NCI-H2171 (cell line): ENCODE measurements at places on chromosomes 16 and 17.

GRCh38 chr17:28478712-28479615 lies 5.5 kb downstream of the SLC13A2 start:
- DNase-seq: no peak

DNA sequence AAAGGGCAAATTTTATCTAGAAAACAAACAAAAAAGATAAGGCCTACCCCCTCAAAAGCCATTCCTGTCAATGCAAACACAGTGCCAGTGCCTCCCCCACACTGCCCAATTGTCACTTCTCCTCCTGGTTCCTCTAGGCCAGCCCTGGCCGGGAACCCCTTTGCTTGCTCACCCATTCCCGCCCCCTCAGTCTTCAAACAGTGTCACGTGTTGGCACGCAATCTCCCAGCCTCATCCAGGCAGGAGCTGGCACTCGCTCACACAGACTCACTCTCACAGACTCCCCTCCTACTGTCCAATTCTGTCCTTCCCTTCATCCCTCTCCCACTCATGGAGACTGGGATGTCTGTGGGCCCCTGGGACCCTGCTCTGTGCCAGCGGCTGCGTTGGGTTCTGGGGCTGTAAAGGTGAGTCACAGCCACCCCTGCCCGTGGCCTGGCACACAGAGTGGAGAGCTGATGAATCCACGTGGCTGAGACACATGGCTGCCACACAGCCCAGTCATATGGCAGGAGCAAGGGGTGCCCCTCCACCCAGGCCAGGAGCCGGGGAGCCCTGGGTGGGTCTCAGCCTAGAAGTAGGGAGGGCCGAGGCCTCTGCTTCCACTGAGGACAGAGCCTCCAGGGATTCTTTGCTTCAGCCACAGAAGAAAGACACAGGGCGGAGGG lies 54.8 kb downstream of the VAC14 start:
- DNase-seq: no peak

DNA sequence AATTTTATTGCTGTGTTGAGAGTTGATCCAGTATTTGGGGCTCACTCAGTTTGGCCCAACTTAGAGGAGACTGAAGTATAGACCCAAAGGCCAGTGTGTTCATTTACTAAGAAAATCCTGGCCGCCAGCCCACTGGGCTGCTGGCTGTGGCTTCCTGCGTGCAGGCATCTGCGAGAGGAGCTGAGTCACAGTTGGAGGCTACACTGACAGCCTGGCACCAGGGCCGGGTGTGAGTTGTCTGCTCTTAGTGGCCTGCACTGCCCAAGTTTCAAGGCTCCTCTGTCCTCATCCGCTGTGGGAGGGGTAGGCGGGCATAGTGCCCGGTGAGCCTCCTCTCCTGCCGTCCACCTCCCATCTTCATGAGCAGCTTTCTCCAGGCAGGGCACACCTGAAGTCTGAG lies 54.2 kb downstream of the PLD6 start:
- DNase-seq: no peak

DNA sequence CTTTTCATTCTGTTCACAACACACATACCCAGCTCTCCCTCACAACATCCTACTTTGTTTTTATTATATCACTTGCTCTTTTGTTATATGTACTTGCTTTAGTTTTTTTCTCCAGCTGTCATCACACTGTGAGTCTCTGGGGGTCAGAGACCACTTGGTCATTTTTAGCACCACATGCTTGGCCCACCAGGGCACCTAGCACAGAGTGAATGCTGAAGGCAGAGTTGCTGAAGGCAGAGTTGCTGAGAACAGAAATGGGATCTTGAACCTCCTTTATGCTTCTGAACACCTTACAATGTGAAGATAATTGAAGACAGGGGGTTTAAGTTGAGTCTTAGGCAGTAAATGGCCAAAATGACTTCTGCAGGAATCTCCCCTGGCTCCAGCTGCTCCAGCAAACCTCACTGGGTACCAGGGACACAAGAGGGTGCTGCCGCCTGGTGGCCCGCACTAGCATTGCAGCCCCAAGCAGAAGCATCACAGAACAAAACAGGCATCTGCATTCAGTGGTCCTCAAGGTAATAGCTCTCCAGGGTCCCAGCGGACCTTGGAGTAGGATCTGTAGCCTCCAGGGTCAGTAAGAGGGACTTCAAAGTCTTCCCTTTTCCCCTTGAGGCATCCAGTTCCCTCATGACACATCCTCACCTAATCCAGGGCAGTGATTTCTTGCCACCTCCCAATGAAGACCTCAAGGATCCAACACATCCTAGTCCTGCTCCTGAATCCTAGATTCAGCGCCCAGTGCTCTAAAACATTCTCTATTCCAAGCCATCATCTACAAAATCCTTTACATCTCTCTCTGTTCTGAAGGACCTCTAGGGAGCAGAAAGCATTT lies 1972.6 kb downstream of the TP53TG3F start:
- DNase-seq: no peak

- no peak for DNase-seq
Measured at GRCh38 chr16:69095193-69095592, 10.3 kb upstream of the HAS3 start.

DNA sequence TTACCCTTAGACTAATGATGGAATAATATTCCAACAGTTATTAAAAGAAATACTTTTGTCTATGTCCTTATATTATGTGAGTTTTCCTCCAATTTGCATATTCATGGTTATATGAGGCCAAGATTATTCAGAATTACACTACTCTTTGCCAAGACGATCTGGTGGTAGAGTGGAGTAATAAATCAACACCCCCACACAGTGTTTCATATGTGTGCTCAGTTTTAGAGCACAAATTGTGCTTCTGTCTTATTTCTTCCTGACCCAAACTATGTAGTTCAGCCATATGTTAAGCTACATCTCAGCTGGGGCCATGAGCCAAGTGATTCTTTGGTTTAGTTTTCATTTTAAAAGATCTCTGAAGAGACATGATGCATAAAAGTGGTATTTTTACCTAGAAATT lies 26.9 kb upstream of the PPM1E start:
- DNase-seq: no peak

DNA sequence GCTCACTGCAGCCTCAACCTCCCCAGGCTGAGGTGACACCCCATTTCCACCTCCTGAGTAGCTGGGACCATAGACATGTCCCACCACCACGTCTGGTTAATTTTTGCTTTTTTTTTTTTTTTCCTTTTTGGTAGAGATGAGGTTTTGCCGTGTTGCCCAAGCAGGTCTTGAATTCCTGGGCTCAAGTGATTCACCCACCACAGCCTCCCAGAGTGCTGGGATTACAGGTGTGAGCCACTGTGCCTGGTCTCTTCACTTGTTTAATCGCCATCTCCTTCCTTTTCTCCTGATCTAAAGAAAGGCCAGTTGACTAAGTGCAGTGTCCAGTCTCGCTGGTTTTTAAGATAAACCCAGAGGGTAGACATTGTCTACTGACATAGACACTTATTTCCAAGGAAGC lies 152.0 kb downstream of the C16orf95 start:
- no peak for DNase-seq

DNA sequence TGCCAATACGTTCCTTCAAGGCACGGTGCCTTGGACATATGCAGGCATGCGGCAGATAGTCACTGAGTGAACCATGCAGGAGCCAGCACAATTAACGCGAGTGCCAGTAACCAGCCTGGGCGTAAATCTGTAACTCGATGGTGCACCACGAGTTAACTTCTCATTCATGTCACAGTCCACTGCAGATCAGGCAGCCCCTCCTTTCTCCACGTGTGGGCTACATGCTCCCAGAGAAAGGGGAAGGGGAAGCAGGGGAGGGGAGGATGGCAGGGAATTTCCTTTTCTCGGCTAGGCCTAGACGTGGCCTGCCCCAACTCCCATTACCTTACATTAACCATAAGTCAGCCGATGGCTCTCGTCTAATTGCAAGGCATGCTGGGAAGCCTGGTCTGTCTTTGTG lies 287.9 kb downstream of the CPPED1 start:
- no peak for DNase-seq

DNA sequence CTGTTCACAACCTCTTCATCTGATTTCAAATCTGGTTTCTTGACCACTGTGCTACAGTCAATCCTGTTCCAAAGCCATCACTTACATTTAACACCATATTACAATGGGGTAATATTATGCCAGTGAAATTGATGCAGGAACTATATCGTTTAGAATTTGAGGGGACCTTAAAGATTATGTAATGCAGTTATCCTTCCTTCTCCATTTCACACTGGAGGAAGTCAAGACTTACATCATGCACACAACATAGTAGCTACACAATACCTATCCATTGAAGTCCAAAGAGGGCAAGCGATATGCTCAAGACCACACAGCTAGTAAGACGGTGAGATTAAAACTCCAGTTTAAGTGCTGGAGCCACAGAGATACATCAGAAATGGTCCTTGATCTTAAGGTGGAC lies 16.8 kb downstream of the NOG start:
- no peak for DNase-seq

- no peak for DNase-seq
Measured at GRCh38 chr16:2511128-2511800, 2.5 kb upstream of the ATP6V0C start.

- no peak for DNase-seq
Measured at GRCh38 chr17:48071654-48072053, 23.5 kb downstream of the NFE2L1 start.

- DNase-seq: no peak
Measured at GRCh38 chr17:55435408-55435807, 13.8 kb upstream of the MMD start.

DNA sequence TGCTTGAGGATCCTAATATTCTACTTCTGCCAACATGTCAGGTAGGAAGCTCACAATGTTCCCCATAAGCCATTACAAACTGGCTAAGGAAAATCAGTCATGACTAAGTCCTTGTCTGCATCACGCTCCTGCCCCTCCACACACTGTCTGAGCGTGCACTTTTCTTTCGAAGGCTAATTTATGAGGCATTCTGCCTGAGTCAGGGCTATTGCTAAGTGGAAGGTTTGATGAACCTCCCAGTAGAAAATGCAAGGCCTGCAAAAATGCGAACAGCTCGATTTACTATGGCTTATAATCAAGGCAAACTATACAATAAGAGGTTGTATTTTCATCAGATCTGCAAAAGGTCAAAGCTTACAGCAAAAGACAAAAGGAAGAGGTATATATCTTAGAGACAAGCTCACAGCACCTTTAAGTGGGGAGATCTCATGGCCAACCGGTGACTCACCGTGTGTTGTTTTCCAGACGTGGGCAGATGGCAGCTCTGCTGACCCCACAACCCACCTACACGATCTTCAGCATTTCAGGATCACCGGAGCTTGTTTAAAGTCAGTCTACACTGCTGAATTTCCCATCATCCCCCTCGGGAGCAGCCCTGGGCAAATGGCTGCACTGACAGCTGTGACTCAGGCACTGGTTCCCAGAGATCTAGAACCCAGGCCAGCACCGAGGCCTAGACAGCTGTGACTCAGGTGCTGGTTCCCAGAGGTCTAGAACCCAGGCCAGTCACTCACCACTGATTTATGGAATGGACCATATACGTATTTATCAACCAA lies 26.1 kb downstream of the MEAK7 start:
- DNase-seq: no peak

DNA sequence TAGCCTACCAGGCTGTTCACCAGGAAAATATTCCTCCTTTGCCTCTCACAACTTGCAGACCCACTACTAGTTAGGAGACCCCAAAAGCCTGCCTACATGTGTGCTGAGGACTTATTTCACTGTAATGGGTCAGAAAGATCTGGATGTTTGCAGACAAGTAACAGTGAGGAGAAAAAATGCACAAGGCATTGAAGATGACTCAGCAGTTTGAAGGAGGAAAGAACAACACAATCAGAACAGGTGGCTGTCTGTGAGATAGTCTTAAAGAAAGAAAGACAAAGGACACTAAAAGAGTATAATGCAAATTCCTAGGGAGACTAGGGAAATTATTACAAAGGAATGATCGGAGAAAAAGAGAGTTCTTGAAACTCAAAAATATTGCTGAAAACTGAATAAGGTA lies 69.0 kb downstream of the ANKFN1 start:
- DNase-seq: no peak

DNA sequence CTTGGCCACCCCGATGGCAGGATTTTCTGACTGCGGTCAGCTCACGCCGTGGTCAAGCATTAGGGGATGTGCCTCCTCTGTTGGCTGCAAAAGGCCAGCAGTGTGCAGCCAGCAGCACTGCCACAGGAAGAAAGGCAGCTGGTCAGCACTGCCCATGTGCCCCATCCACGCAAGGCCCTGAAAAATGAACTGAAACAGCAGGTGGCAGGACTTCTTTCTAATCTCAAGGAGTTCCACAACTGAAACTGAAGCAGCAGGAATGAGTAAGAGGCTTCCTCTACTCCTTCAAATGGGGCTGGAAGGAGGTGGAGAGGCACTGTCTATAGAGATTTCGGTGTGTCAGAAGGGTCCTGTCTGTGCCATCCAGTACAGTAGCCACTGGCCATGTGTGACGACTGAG lies 3.2 kb downstream of the ZNF500 start:
- no peak for DNase-seq

DNA sequence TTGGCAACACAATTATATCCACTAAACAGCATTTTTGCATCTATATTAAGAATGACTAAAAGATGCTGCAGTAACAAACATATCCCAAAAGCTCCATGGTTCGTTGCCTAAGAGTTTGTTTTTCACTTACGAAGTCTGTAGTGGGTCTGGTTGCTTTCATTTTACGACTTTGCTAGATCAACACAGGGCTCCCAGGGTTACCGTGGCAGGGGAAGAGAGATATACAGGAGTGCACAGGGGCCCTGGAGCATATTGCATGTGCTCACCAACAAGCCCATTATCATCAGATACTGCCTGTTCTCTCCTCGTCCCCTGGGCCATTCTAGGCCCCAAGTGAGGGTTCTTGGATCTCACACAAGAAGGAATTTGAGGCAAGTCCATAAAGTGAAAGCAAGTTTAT lies 3.1 kb upstream of the MMP2 start:
- no peak for DNase-seq

DNA sequence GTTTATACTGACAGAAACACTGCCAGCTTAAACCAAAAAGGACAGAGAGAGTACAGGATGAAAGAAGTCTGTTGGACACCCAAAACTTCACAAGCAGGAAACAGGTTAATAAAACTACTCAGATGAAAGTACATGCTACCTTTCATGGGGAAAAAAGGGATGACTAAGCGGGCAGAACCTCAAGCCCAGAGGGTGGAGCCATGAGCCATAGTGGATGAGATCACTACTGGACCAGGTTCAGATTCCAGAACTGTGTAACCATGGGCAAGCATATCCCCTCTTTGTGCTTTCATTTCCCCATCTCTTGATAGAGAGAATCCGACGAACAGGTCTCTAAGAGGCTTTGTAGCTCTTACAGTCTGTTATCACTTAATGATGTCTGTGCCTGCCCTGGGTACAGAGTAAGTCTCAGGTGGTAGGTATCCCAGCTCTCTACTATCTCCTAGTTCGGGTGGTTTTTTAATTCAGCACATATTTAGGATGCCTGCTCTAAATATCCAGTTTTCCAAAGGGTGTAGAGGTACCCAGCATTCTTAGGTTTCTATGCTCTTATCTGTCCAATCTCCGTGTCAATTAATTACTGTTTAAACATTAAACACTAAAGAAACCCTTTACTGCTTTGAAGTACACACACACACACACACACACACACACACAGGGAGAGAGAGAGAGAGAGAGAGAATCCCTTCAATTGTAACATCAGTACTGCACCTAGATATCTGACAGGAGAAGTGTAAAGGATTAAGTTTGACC lies 206.7 kb downstream of the ZNF423 start:
- no peak for DNase-seq
